ENCODE measurements at places on chromosomes 11 and 22.

GRCh38 chr22:21858025-21858764, 9.2 kb downstream of the MAPK1 start:
- DNase-seq: no peak

DNA sequence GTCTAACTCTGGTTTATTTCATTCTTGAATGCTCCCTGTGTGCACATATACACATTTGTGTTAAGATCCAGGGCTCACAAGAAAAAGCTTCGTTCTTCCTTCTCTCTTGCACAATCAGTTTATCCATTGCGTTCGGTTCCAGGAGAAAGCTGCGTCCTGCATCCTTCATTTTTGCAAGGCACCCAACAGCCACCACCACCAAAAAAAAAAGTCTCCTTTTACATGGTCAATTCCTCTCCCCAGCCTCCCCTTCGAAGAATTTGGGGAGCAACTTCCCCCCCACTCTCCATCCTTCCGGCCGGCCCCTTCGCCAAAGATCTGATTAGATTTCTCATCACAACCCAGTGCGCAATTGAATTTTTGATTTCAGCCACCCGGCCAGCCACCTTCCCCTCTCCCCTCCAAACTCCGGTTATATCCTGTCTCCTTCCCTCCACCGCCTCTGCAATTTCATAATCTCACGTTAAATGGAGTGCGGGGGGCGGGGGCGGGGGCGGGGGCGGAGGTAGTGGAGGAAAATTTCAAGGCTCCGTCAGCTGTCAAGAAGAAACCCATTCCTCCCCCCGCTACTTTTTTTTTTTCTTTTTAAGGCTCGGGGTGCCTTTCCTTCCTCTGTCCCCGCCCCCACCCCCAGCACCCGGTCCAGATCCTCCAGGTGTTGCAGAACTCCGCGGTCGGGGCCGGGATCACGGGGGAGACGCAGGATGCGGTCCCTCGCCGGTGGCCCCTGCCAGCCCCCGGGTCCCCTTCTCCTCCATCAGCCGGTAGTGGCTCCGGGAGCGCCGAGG, 1166.5 kb downstream of the LRRC4C start:
- DNase-seq: no peak

DNA sequence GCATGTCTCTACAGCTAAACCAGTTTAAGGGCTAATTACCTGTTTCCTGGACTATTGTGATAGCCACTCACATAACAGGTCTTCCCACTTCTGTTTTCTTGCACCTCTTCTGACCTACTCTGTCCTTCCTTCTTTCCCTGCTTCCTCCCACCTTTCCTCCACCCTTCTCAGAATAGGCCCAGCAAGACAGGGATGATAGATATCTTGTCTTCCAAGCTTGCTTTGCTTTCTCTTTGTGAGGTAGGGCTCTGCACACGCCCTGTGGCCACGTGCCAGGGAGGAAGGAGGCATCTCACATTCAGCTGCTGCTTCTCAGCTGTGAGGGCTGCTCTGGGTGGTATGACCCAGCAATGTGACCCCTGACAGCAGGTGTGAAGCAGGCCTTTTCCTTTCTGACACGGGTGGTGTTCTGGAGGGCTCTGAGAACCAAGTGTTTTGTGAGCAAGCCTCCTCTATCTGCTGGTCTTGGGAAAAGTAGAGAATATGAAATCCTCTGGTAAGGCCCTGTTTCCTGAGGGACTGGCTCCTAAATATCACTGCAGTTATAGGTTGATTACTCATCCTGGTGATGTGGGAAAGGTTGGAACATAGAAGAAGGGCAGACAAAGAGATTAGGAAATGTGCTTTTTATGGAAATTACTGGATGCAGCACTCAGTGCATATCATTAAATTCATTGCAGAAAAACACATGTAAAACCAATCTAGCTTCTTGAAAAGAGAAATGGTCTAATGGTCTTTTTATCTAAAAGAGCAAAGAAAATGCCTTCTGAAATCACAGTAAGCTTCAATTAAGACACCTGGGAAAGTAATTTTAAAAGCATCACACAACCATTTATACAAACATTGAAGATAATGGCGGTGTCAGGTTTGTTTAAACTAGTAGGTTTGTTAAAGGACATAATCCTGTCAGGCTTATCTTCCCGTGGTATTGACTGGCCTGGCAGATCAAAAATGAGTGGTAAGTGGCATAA, 8.5 kb downstream of the AMOTL1 start:
- DNase-seq: no peak

GRCh38 chr11:75570559-75571139, 8.6 kb downstream of the SERPINH1 start:
- no peak for DNase-seq

GRCh38 chr11:112593440-112593839, 332.8 kb upstream of the PLET1 start:
- DNase-seq: no peak

Data from omental fat pad (tissue), 4 donors.